ENCODE measurements at places on chromosomes 11 and 22. TPM values are rescaled to one million over a fixed set of nuclear protein-coding genes. Genes with fewer than 3 reads are reported as not detected.

VEGFB gene
- total RNA-seq, result 47.5 TPM

MRGPRX3 gene
- total RNA-seq, result not detected

ARHGAP42 gene
- 12.3 TPM for total RNA-seq

GLYAT gene
- total RNA-seq, result not detected

KCNQ1 gene
- total RNA-seq, result 10.7 TPM

MUC6 gene
- 0.02 TPM for total RNA-seq

PATZ1 gene
- 30.6 TPM for total RNA-seq

SLC29A2 gene
- total RNA-seq, result 39.7 TPM

POTEH gene
- not detected for total RNA-seq

GGT1 gene
- 14.0 TPM for total RNA-seq

KRTAP5-2 gene
- not detected for total RNA-seq

- DNase-seq, result no peak
These were observed 41.2 kb upstream of the ALX4 start for GRCh38 chr11:44351006-44351660.

GRCh38 chr11:8260202-8260966 is 3.3 kb downstream of the LMO1 start:
- no peak for DNase-seq

DNA sequence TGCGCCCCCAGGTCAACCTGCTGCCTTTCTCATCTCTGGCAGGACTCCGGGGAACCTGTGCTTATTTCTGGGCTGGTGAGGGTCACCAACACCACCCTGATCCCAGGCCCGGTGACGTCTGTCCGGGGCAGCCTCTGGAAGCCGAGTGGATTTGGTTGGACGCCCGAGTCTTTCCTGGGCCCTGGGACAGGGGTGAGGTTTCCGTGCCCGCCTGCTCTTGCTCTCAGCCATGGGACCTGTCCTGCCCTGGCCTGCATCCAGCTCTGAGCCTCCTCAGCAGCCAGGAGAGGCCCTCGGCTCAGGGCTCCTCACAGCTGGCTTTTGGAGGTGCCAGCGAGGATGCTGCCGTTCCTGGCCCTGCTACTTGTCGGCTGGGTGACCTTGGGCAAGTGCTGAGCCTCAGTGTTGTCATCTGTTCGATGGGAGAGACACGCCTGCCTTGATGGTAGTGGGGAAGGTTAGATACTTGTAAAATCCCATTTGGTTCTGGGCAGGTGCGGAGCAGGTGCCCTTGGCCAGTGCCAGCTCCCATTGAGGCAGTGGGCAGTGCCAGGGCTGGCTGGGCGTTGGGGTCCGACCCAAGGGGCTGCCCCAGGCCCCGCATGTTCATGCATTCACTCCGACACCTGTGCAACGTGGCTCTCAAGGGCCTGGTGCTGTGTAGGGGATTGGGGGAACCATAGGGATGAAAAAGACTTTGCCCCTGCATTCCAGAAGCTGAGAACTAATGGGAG is 58.9 kb upstream of the THY1 start:
- no peak for DNase-seq

GRCh38 chr11:35151683-35152280 is 12.8 kb downstream of the CD44 start:
- DNase-seq, result no peak

DNA sequence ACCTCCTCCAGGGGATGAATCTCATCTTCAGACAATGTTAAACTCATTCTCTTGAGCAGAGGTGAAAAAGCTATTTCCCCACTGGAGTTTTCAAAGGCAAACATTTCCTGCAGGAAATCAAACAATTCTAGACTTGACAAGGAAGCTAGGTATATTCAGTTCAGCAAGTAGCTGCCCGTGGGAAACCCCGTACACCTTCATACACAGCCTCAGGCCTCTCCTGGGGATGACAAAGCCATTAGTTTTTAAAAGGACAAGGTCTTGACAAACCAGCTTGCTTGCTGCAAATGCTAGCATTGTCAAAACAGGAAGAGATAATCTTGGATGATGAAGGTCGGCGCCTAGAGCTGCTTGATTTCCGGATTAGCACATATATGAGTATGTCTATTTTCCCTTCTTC is 1630.8 kb upstream of the TENM4 start:
- no peak for DNase-seq

DNA sequence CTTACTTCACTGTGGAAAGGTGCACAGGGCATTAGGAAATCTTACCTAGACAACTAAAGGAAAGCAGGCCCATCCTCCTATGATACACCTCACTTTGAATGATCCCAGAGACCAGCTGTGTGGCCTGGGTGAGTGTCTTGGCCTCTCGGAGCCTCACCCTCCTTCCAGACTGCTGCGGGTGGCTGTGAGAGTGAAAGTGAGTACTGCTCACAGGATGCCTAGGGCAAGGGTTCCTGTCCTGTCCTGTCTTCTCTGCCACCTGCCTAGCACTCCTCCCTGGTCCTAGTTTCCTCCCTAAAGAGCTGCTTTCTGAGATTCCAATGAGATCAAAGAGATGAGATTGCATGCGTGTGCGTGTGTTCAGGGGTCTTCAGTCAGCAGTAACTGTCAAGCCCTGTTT is 19.5 kb upstream of the ADORA2A start:
- no peak for DNase-seq

GRCh38 chr11:3796346-3796745 is 1.0 kb downstream of the NUP98 start:
- DNase-seq, result no peak

DNA sequence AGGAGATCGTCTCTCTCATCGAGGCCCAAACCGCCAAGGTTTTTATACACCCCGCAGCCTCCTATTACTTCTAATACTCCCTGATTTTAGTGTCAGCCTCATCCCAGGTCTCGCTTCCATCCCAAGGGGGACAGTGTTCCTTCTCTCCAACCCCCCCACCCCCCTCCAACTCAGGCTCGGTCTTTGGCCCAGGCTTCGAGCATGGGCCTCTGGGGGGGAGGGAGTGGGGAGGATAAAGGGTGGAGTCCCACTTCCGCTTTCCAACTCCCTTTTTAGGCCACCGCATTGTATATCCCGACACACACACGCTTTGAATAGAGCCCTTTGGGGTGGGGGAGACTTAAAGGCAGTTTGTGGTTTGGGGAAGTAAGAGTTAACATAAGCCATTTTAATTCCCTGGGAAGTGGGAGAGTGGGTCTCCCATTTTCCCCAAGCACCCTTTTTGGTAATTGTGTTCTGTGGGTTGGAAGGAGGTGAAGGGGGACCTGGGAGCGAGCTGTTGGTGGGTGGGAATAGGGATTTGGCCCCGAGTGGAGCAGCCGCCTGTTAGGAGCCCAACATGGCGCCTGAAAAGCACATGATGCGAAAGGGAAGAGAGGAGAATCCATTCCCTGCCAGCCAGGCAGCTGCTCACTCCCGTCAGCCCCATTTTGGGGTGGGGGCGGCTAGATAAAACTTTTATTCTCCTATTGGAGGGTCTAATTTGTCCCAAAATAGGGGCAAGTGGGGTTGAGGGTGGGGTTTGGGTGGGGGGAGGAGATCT is 844 bp downstream of the PCF11 start:
- DNase-seq, result no peak

DNA sequence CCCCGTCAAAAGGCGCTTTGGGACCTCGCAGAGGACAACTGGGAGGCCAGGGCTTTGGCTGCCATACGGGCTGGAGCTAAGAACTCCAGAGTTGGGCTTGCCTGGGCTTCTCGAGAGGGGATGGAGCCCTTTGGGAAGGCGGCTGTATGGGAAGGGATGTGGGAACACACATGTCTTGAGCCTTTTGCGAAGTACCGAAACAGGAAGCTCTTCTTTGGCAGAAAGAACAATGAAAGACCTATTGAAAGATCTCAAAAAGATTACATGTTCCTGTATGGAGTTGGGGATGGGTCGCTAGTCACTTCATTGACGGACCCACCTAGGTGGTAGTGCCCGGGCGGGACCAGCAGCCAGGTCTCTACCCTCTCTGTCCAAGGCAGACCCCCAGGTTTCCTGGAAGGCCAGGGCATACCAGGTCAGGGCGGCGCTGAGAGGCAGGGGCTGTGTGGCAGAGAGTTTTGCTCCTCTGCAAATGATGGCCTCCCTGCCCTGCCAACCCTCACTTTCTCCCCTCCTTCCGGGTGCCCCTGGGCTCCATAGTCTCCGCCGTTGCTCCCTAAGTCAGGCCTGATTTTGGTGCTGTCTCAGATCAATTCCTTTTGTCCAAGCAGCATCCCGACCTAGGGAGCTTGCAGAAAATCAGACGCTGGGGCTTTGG is 1.0 kb downstream of the ST14 start:
- DNase-seq, result no peak

DNA sequence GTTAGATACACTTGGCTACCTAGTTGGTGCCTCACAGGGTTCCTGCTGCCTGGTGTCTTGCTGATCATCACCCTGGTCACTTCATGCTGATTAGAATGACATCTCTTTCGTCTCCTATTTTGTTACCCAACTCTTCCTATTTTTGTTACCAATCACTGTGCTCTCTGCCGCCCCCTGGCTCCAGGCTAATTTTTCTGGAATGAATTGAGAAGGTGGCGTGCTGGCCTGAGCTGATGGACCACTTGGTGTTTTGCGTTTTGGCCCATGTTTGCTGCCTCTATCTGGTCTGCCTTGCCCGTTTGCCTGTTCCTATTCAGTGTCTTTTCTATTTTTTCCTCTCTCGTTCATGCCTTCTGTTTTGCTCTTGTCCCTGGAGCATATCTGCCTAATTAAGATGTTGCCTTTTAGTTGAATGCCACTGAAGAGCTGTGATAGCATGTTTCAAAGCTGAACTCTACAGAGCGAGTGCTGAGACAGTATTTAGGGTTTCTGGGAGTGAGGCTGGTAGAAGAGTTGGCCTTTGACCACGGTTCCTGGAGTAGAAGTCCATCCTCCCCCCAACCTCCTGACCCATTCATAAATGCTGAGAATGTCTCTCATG is 5.9 kb upstream of the ATF4 start:
- DNase-seq, result no peak

DNA sequence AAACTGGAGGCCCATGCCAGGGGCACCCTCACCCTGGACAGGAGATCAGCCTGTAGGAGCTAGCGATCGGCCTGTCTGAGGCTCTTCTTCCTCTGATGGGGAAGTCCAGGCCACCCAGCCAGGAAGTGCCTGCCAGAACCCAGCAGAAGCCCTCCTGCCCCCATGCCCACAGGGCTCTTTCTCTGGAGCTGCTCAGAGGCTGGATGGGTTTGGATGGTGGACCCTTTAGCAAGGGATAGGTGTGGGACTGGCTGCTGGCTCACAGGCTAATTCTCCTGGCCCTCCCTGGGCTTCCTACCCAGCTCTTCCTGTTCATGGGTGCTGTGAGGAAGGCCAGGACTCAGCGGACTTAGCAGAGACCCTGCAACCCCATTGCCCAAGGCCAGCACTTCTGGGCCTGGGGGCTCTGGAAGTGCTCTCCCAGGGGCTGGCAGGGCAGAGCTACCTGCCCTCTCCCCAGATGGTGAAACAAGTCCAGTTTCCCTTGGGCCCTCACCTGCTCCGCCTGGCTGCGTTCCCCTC is 7.6 kb downstream of the FXYD2 start:
- DNase-seq, result no peak

DNA sequence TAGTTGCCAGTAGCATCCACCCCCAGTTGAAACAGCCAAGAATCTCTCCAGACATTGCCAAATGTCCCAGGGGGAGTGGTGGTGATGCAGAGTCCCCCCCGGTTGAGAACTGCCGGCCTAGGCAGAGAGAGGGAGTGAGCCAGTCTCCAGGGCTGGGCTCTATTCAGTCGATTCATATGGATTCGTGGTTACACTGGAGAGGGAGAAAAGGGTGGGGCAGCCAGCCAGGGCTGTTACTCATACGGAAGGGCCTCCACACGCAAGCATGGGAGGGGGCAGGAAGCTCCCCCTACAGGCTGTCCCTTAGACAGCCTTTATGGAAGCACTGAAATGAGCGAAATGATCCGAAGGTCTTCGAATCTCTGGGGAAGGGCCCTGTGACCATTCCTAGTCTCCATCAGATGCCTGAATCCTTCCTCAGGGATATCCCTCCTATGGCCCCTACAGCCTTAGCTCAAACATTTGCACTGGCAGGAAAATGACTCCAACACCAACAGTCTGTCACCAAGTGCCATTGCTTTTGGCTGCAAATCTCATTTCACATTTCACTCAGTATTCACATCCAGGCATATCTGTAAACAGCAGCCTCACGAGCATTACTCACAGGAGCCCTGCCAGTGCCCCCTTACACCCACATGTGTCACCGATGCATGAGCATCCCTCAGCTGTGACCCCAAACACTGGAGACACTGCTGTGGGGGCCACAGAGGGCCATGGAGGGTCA is 18.4 kb upstream of the TLCD5 start:
- DNase-seq, result peak; percentile 70

- DNase-seq, result no peak
These were observed 35.1 kb upstream of the CYP2R1 start for GRCh38 chr11:14927146-14927545.

DNA sequence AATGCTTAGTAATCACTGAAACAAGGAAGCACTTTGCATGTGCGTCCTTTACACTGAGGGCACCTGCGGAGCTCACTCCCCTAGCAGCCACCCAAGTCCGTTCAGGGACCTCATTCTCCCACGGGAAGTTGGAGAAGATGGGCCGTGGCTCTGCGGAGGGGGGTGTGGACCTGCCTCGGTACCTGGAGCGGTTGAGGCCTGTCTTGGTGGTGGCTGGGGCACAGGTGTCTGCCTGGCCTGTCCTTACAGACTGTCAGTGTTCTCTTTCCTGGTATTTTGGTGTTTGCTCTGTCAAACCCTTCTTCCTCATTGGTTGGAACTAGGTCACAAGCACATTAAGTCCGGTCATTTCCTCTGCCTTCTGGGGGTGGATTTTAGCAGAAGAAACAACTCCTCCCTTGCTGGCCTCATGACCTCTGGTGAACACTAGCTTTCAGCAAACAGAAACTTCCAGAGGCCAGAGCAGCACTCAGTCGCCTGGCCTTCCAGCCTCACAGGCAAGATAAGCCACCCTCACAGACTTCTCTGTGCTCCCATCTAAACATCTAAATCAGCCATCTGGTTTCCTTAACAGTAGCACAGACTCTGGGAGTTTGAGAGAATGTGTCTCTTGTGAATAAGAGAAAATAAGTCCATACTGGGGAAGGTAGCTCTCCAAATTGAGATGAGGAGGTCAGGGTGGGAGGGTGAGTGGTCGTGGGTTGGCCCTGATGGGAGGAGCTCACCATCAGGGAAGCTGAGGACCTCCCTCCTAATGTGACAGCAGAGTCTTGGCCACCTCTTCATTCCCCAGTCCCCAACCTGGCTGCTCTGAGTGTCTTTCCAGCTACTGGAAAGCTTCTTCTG is 8.6 kb downstream of the SNAP29 start:
- no peak for DNase-seq

- no peak for DNase-seq
These were observed 22.6 kb upstream of the MYOD1 start for GRCh38 chr11:17696741-17697140.

DNA sequence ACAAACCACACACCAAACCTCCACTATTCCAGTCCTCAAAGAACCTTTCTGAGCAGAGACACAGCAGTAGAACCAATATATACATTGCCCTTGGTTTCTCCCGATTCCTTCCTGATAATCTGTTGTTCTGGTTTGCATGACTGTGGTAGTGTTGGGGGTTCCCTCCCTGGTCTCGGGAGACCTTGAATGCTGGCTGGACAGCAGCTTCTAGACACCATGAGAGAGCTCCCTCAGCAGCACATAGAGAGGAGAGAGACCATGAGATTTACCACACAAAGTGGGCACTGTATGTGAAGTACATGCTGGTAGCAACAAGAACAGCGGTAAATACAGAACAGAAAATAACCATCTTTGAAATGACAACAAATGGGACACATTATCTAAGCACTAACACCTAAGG is 2.6 kb downstream of the C11orf91 start:
- no peak for DNase-seq

GRCh38 chr11:45344028-45344427 is 57.9 kb upstream of the SYT13 start:
- no peak for DNase-seq

GRCh38 chr11:84922836-84923235 is 704.3 kb downstream of the DLG2 start:
- no peak for DNase-seq

GRCh38 chr11:59158206-59159068 is 13.5 kb upstream of the DTX4 start:
- peak; percentile 47 for DNase-seq
